Skeletal muscle cell (primary cell): ENCODE measurements at places on chromosomes 6 and 20.
A peak's percentile ranks its signal among the peaks of the same experiment; 100 is the strongest.

DNA sequence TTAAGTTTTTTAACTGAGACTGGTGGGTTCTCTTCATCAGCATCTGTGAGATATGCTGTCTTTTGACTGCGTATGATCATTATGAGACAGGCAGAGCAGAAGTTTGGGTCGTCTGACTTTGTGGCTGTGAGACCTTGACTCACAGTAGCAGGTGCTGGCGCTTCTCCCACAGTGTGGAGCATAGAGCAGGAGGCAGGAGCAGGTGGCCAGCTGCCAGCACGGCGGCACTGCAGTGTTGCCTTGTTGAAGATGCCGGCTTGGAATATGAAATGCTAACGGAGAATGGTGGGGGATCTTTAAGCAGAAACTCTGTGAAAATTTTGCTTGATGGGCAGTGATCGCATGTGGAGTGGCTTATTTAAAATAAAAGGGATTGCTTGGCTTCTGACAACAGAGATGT is 105.0 kb downstream of the TIAM2 start:
- peak; percentile 50 for DNase-seq

GRCh38 chr6:90178384-90178855 is 118.2 kb downstream of the BACH2 start:
- peak; percentile 25 for DNase-seq

DNA sequence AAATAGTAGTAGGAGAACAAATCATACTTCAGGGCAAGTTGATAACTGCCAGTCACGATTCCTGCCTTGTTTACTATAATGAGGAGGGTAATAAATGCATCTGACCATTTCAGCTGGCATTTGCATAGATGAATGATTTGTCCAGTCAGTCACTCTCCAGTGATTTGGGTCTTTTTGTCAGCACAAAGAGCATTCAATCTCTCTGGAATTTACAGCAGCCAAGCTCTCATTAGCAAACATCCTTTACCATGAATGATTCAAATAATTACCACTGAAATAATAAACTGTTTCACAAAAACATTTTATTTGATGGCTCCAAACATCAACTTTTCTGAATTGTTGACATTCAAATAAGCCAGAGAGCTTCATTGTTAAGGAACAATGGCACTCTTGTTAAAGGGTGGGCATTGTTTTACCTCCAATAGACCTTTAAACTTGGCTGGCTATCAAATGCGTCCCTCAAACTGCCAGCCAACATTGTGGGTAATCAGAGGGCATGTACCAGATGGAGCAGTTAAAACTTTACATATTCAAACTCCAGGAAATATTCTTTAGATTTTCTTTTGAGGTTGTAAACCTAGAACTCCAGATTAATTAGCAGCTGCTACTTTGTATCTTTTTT is 30.0 kb upstream of the FBXL4 start:
- no peak for DNase-seq

GRCh38 chr6:72959821-72960220 is 265.5 kb downstream of the KHDC1L start:
- DNase-seq, result no peak

- DNase-seq, result no peak
These were observed 52.6 kb downstream of the LAMP5 start for GRCh38 chr20:9566977-9567376.

DNA sequence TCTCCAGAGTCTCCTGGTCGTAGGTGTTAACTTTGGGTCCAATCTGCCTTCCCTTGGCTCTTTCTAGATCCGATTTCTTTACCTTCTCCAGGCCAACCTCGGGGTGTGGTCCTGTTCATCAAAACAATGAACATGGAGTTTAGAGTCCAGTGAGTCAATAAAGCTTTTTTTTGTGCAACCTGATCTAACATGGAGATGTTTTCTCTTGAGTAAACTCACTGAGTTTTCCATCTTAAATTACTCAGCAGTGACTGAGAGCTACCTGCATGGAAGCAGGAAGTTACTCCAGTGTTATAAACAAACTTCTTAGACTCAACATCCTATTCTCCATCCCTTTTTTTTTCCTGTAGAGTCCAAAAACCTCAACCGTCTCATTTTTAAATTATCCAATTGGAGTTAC is 14.9 kb upstream of the SLC22A1 start:
- no peak for DNase-seq

DNA sequence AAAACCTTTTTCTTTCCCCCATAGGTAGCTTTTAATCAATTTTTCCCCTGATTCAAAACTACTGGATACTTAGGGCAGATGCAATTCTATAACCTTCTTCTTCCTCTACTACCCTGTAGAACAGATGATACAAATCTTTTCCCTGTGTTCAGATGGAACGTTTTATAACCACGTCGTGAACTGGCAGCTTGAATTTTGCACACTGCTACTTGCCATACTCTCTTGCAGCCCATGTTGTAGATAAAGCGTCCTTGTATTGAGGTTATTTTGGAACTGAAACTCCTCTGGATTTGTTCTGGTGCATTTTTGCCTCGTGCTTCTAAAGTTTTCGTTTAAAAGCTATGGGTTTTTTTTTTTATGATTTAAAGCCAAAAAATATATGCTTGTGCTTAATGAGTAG is 440.2 kb downstream of the RFPL4B start:
- DNase-seq, result no peak

DNA sequence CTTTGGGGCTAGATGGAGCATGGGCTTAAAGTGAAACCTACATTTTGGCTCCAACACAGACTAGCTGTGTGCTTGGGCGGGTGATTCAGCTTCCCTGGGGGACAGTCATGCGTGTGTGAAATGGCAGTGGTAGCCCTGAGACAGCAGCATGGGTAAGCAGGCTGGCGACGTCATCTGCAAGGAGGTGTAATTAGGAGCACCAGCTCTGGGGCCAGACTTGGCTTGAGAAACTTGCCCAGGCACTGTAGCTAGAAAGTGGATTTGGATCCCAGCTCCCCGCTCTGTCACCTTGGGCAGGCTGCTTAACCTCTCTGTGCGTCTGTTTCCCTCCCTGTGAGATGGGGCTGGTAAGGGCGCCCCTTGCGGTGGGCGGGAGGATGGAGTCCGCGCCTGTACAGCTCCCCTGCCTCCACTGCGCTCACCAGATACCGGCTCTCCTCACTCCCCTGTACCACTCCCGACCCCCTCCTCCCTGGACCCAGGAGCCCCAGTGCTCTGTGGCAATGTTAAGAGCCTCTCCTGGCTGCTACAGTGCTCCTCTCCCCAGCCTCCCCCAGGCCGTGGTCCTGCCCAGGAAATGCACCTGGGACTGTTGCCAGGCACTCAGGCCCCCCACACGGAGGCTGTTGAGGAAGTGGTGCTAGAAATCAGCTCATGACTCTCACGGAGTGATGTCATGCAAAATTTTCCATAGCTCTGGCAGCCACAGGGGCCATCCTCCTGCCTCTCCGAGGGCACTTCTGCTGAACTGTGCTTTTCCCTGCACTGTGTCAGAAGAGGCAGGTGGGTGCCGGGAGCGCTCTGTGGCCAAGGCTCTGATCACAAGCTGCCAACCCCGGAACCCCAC is 44.6 kb downstream of the SYNJ2 start:
- peak; percentile 96 for DNase-seq

DNA sequence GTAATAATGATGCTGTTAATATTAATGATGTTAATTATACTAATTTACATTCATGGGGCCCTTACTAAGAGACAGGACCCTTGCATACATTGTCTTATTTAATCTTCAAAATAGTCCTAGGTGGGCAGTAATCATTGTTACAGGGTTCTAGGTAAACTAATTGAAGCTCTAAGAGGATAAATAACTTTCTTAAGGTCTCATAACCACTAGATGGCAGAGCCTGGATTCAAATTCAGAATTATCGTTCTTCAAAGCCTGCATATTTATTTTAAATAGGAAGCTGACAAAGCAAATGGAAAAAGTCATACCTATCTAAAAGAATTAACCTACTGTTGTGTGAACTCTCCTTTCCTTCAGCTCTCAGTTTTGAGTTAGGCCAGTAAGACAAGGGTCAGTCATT is 23.5 kb downstream of the PTCHD4 start:
- no peak for DNase-seq

- no peak for DNase-seq
These were observed 938.1 kb upstream of the EPHA7 start for GRCh38 chr6:94357381-94357980.

DNA sequence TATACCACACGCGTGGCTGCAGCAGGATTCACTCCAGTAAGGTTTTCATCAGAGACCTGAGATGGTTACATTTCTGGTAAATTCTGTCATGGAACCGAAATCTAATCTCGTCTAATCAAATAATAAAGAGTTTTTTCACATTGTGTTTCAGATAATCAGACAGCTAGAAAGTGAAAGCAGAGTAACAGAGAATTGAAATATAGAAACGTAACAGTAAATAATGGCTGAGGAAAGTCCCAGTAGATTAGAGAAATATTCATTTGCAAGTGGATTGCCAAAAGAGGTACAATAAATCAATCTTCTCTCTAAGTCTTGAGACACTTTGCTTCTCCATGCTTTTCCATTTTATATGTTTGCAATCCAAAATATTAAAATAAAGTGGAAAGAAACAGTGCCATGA is 42.4 kb downstream of the PKHD1 start:
- DNase-seq, result no peak

DNA sequence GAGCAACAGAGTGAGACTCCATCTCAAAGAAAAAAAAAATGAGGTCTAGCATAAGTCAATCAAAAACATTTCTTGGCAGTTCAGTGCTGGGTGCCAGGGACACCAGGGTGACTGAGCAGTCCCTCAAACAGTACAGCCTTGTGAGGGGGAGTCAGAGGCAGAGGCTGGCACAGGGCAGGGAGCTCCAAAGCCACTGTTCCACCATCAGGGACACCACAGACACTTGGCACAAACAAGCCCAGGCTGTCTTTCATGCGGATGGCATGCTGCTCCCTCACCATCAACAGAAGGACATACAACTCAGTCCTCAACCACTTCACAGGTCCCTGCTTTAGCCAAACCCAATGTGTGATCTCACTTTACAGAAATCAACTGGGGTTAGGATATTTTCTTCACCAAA is 36.0 kb upstream of the GRM4 start:
- no peak for DNase-seq

DNA sequence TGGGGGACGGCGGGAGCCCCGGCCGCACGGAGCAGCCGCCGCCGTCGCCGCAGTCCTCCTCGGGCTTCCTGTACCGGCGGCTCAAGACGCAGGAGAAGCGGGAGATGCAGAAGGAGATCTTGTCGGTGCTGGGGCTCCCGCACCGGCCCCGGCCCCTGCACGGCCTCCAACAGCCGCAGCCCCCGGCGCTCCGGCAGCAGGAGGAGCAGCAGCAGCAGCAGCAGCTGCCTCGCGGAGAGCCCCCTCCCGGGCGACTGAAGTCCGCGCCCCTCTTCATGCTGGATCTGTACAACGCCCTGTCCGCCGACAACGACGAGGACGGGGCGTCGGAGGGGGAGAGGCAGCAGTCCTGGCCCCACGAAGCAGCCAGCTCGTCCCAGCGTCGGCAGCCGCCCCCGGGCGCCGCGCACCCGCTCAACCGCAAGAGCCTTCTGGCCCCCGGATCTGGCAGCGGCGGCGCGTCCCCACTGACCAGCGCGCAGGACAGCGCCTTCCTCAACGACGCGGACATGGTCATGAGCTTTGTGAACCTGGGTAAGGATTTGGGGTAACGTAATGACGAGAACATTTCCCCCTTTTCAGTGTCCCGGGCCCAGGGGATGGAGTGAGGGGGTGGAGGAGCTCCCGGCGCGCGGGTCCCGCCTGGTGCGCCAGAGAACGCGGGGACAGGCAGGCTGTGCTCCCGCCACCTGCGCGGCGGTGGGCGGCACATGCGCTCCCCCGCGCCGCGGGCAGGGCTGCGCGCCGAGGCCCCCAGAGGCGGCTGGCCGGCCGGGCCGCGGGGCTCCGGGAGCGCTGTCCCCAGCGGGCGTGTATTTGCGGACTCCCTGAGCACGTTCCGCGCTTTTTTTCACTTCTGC is 1.4 kb downstream of the BMP6 start:
- no peak for DNase-seq

- no peak for DNase-seq
These were observed 32.3 kb upstream of the LY86 start for GRCh38 chr6:6556161-6556737.

GRCh38 chr20:47370850-47371782 is 14.6 kb upstream of the ZMYND8 start:
- no peak for DNase-seq

DNA sequence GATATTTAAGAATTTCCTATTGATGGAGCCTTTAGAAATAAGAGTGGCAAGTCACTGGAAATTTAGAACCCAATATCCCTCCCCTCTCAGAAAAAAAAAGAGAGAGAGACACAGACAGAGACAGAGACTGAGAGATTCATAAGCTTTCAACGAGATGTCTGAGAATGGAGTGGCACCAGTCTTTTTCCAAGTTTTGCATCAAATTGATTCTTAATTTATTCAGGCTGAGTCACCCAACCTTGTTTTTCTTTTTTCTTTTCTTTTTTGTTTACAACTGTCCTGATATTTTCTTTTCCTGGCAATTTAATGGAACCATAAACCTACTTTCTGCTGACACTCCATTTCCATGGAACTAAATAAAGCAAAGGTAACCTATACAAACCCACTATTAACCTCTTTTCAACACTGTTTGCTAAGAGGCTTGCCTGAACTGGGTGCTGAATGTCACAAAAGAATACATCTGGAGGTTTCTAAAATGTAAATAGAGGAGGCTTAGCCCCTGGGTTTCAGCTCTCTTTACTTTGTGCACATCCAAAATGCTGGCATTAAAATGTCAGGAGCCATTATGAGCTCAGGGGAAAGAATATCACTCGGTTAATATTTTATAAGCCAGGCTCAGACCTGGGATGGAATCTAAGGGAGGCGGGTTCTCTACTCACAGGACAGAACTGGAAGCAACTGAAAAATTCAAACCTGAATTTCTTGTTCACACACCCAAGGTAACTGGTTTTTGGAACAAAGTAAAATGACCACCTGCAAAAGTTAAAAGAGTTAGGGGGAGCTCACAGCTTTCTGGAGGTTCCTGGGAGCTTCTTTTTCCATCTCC is 100.8 kb downstream of the BFSP1 start:
- no peak for DNase-seq

DNA sequence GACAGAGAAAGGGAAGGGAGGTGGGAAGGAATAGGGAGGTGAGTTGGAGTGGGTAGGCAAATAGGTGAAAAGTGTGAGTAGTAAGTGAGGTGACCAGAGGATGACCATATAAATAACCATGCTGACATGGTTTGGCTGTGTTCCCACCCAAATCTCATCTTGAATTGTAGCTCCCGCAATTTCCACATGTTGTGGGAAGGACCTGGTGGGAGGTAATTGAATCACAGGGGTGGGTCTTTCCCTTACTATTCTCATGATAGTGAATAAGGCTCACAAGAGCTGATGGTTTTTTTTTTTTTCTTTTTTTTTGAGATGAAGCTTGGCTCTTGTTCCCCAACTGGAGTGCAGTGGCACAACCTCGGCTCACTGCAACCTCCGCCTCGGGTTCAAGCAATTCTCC is 21.5 kb upstream of the SMIM13 start:
- DNase-seq, result no peak

GRCh38 chr6:100988391-100988984 is 107.4 kb upstream of the ASCC3 start:
- DNase-seq, result no peak

- DNase-seq, result no peak
These were observed 124.9 kb downstream of the GRM4 start for GRCh38 chr6:34020807-34021553.

- no peak for DNase-seq
These were observed 2.1 kb downstream of the DLL1 start for GRCh38 chr6:170288852-170289179.

GRCh38 chr6:149129371-149130077 is 188.0 kb upstream of the TAB2 start:
- peak; percentile 35 for DNase-seq

- DNase-seq, result no peak
These were observed 86.6 kb downstream of the SESN1 start for GRCh38 chr6:109008054-109008453.
